ENCODE measurements at places on chromosomes 1 and 21. TPM values are rescaled to one million over a fixed set of nuclear protein-coding genes. Genes with fewer than 3 reads are reported as not detected.
A peak's percentile ranks its signal among the peaks of the same experiment; 100 is the strongest.

Gene KCNE2
- total RNA-seq: 0.48 TPM

- DNase-seq: no peak
These were observed 10.1 kb upstream of the TMEM52 start for GRCh38 chr1:1929102-1929638.

DNA sequence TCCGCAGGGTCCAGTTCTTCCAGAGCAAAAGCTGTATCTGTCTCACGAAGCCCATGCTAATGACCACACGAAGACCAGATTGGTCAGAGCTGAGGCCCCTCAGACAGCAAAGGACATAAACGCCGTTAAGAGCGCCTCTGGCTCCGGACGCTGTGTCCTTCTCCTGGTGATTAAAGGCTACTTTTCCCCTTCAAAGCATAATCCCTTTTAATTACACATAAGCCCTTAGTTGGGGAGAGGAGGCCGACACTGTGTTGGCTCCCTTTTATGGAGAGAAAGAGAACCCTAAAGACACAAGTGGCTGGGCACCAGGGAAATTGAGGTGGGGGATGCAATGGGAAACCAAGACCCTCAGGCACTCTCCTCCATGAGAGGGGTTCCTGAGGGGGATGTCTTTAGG, at the start of gene ABCA4:
TSS of gene ABCA4 (minus strand) at position 158 of the 400 bp plus-strand sequence. CDS start at position 55, 103 bp downstream.
- DNase-seq: no peak

DNA sequence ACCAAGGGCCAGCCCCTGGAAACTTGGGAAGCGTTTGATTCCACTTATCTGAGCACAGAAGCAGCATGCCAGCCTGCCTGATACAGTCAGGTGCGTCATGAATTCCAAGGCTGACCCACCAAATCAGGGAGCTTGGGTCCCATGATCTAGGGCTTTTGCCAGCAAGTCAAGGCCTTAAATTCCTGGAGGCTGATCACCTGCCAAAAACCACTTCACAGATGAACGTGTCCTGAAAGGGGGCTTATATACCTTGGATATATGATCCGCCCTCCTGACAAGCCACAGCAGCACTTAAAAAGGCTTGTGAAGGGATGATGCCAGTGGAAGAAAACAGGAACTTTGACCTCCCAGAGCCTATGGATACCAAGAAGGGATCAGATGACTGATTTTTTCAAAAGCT, 24.0 kb upstream of the CLIC6 start:
- DNase-seq: no peak

GRCh38 chr21:44875316-44875700, 1.8 kb upstream of the PTTG1IP start:
- no peak for DNase-seq

Gene AMPD1
- not detected for total RNA-seq

GRCh38 chr1:96968983-96969382, 247.4 kb downstream of the PTBP2 start:
- no peak for DNase-seq

Gene SERINC2
- total RNA-seq: 0.31 TPM

Gene NBPF10
- total RNA-seq: 2.3 TPM

DNA sequence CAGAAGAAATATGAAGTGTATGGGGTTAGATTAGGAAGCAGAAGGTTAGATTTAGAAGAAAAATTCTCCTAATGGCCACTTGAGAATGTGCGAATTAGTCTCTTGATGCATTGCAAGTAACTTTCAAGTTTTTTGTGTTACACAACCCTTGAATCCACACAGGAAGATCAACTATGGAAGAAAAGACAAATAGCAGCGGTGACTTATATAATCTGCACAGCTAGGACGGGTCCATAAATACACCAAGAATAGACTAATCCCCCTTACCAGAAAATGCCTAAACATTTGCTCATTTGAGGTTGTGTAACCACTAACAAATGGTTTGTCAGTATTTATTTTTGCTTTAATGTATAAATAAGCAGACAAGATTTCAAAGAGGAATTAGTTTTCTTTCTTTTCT, 182.6 kb downstream of the TGFB2 start:
- DNase-seq: no peak

Gene PDE9A
- total RNA-seq: 11.8 TPM

Gene GNG5
- total RNA-seq: 88.5 TPM

GRCh38 chr1:17826165-17826488, 71.0 kb downstream of the ACTL8 start:
- DNase-seq: peak; percentile 18

Gene TLCD4
- 0.21 TPM for total RNA-seq

DNA sequence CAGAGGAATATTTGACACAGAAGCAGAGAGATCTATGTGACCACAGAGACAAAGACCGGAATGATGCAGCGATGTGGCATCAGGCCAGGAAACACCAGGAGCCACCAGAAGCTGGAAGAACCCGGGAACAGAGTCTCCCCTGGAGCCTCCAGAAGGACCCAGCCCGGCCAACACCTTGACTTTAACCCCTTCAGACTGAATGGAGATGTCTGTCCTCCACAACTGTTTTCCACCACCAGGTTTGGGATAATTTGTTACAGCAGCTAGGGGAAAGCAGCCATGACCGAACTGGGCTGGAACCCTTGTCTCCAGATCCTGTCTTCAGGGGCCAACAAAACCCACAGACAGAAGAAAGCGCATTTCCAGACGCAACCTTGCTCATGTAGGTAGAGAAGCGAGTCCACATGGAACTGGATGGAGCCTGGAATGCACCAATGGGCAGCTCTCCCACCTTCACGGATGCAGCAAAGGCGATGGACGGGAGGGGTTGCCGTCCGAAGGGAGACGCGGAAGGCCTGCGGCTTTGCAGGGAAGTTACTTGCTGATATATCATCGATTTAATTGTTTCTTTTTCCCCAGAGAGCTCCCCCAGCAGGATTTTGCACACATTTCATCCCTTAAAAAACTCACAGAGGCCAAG, 396.6 kb downstream of the NPHP4 start:
- DNase-seq: no peak

Gene TEX38
- not detected for total RNA-seq

DNA sequence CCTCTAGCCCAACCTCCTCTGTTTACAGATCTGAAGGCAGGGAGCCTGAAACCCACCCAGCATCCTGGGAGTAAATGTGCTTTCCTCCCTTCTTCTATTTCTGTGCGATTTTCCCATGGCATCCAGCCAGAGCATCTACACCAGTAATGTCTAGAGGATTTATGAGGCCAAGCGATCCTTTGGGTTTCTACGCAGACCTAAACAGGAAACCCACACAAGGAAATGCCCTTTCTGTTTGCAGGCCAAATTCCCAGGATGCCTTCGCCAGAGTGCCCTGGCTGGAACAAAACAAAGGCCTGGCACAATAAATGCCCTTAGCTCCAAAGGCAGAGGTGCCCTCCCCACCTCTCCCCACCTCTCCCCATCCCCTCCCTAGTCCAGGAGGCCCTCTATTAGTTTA, 110.5 kb upstream of the CDC42BPA start:
- DNase-seq: no peak

DNA sequence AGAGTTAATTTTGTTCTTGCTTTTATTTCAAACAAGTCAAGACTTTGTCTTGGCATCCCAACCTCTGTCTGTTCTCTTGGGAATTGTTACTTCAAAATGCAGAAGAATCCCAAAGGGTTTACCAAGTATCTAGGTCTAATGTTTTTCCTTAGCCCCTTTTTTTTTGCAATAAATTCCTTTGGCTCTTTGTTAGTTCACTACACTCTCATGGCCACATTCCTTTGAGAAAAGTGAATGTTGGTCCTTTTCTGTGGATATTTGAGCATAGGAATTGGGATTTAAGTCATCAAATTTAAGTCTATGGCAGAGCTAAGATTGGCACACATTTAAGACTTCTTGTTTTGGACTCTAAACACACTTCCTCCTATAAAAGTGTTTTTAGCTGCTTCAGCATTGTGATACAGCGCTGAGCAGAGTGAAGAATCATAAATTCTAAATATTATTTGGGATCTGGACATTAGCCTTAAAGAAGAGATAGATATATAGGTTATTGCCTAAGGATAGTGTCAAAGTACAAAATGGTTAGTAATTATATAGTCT, 1.9 kb downstream of the BTF3L4 start:
- no peak for DNase-seq

Gene TGFBR3
- total RNA-seq: 8.1 TPM

DNA sequence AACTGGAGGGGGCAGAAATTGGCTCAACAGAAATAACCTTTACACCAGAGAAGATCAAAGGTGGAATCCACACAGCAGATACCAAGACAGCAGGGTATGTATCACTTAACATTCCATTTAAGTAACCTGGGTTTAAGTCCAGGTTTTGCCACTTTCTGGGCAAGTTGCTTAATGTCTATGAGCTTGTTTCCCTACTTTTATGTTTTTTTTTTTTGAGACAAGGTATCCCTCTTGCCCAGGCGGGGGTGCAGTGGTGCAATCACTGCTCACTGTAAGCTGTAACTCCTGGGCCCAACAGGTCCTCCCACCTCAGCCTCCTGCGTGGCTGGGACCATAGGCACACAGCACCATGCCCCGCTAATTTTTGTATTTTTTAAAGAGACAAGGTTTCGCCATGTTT, 2.2 kb downstream of the RTCA start:
- DNase-seq: no peak

GRCh38 chr1:33494929-33495328, 22.5 kb downstream of the ZSCAN20 start:
- no peak for DNase-seq

Gene SELENBP1
- not detected for total RNA-seq

DNA sequence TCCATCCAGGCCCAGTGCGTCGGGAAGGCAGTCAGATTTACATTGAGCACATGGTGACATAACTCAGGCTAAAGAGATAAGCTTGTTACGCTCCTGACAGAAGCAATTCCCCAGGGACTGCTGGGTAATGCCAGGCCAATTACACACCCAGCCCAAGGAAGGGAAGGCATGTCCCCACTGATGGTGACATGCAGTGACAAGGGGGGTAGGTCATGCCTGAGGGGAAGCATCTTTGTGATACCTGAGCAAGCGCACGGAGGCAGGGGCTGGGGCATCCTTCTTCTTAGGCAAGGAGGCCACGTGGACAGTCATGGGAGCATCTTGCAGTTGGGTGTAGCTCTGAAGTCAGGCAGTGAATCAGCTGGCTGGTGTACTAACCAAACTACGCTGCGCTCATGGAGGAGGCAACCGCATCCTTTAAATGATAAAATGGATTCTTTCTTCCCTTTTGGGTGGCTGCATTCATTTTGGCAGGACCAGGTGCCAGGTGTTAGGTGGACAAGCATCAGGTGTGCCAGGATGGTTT, 39.6 kb upstream of the GRIK3 start:
- no peak for DNase-seq

Gene IGFN1
- 0.02 TPM for total RNA-seq

DNA sequence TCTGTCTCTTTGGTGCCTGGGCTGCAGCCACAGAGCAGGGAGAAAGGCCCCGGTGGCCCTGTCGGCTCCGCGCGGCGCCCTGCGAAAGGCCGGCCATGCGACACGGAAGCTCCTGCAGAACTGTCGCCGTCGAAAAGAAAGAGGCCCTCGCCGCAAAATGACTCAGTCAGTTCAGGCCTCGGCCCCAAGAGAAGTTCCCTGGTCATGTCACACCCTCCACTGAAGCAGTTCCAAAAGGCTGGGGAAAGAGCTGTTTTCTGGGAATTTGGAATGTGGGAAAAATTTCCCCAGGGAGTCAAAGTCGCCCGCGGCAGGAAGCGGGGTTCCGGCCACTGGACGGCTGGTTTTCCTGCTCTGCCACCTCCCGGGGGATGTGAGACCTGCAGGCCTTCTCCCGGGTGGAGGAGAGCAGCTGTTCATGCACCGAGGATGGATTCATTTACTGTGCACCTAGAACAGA, 115.8 kb upstream of the ZNF678 start:
- no peak for DNase-seq

DNA sequence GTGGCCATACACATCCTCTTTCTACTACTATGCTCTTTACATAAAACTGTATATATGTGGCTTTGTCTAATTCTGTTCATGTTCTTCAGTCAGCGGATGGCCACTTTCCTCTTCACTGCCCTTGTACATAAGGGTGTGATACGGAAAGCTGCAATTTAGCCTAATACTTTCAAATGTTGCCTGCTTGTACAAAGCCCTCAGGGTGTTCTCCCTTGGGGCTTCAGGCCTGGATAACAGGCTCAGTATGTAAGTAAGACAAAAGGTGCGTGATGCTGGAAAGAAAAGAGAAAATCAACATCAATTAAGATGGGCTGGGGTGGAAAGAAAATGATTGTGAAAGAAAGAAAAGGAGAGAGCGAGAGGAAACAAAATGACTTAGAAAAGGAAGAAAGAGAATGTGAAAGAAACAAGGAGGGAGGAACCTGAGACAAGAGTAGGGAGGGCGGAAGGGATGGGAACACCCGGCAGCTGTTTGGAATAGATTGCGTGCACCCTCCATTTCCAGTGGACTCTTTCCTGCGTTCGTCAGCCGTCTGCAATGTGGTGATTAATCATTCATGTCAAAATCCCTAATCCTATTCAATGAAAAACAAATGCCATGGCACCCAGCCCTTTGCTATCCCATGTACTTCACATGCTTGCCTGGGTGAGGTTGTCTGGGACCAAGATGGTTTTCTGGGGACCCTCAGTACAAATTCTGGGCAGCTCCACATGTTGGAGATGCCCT, 553.6 kb downstream of the NUF2 start:
- DNase-seq: no peak

DNA sequence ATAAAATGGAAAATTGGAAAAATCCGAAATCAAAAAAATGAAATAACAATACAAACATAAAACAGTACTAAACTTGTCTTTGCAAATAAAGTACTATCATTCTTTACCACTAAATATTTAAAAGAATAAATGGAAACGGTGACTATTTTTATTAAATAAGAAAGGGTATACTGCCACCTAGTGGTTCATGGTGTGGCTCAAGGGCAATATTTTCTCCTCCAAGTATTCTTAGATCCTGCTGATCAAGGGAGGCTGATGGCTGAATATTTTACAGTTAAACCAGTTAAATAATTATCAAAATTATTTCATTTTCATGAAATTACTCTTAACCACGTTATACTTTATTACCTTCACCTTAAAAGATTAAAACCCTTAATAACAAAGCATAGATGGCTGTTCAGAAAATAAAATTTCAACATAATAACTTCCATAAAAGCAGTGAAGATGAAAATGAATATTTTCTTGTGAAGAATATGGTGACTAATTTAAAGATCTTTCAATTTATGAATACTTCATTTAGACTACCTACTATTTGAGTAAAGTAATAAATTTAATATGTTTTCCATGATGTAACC, 1793.9 kb downstream of the NCAM2 start:
- DNase-seq: peak; percentile 2

DNA sequence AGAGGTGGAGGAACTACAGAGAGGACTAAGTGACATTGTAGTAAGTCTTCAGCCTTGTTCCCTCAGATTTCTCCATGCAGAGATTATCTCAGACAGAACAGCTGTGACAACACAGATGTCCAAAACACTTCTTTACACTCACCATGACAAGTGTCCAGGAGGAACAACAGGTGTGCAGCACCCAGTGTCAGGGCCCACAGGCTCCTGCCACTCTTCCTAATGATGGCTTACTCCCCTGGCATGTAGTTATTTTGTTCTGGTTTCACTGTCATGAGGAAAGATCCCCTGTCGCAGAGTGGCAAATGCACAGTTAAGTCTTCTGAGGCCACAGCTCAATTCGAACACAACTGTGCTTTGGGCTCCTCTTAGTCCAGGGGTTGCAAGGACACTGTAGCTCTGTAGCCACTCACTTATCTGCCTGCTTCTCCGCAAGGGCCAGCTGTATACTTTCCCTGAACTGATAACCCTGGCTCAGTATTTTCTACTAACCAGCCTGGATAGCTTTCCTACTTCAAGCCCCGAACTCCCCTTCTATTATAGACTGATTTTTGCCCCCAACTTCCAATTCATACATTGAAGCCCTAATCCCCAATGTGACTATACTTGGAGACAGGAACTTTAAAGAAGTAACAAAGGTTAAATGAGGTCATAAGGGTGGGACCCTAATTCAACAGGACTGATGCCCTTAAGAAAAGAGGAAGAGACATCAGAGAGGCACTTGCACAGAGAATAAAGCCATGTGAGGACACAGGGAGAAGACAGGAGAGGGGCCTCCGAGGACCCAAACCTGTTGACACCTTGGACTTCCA, 11.1 kb downstream of the PDZK1 start:
- no peak for DNase-seq

Gene WNT4
- not detected for total RNA-seq
